Cardiac septum (tissue), 1 donor: ENCODE measurements at places on chromosomes 12 and 14.
A peak's percentile ranks its signal among the peaks of the same experiment; 100 is the strongest.

DNA sequence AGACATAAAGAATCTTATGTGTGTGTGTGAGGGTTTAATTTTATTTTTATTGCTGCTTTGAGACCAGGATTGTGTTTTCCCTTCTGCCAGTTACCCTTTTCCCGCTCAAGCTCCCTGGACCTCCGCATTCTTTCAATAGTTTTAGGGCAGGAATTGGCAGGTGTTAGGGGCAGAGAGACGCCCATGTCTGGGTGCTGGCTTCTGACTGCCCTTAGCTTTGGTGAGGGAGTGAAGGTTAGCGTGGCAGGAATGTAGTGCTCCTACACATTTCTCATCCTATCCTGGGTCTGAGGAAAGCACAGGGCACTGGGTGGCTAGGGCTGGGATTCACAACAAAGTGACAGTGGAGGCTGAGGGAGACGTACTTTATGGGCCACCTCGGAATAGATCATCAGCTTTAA lies 428.1 kb downstream of the ZFP36L1 start:
- no peak for DNase-seq

DNA sequence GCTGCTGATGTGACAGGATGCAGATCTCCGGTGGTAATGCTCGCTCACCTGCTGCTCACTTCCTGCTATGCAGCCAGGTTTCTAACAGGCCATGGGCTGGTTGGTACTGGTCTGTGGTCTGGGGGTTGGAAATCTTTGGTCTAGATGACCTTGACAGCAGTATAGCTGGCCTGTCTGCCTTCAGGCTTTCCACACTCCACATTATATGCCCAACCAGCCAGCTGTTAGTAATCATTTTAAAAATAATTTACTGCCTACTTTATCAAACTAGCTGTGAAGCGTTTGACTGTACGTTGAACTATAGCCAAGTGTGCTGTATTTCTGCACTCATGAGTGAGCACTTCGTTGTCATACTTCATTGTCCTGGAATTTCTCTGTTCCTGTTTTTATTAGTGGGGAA lies 424.0 kb upstream of the GARIN6 start:
- DNase-seq, result no peak

GRCh38 chr12:112907415-112908157 lies 824 bp downstream of the OAS1 start:
- no peak for DNase-seq

DNA sequence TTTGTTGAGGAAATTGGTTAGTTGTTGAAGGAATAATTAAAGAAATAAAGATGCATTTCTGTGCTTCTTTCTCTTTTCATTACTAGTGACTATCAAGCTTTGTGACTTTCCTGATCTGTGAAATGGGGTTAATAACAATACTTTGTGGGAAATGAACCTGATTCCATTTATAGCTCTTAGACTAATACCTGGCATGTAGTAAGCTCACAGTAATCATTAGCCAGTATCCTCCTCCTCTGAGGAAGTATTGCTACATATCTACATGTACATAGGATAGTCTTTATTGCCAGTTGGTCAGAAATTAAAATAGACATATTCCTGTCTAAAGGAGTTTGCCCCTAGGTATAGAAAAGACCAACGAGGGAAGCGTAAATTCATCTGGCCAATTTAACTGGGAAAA lies 1.8 kb upstream of the CCDC198 start:
- no peak for DNase-seq

DNA sequence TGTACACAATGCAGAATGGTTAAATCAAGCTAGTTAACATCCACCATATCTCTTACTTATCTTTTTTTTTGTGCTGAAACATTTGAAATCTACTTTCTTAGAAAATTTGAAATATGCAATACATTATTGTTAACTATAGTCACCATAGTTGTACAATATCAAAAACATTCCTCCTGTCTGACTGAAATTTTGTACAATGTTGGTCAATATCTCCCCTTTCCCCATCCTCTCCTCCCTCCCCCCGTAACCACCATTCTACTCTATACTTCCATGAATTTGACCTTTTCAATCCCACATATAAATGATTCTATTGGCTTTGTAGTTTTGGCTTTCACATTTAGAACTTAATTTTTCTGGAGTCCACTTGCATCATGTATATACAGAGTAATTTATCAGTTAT lies 63.5 kb upstream of the DCD start:
- DNase-seq, result no peak

GRCh38 chr12:51238037-51238509 lies 553 bp upstream of the DAZAP2 start:
- DNase-seq, result no peak

- no peak for DNase-seq
These were observed 369.2 kb downstream of the ZFP36L1 start for GRCh38 chr14:68423686-68424085.

GRCh38 chr14:93956514-93957332 lies 19.6 kb downstream of the ASB2 start:
- no peak for DNase-seq

DNA sequence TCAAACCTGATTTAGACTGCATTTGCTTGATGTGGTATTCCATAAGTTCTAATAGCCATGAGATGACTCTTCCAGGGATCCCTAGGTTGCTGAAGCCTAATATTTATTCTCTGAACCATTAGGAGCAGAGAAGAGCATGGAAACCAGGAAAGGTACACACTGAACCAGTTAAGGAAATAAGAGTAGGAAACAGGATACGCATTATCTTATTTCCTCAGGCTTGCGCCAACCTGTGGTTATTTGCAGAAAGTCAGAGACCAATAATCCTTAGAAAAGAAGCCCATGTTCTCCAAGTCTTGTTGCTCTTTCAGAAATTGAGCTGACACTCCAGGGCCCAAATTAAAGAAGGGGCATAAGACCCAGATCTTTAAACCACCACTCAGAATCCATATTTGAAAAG lies 41.8 kb upstream of the SMUG1 start:
- no peak for DNase-seq

GRCh38 chr14:39446131-39446744 lies 14.0 kb upstream of the FBXO33 start:
- no peak for DNase-seq

DNA sequence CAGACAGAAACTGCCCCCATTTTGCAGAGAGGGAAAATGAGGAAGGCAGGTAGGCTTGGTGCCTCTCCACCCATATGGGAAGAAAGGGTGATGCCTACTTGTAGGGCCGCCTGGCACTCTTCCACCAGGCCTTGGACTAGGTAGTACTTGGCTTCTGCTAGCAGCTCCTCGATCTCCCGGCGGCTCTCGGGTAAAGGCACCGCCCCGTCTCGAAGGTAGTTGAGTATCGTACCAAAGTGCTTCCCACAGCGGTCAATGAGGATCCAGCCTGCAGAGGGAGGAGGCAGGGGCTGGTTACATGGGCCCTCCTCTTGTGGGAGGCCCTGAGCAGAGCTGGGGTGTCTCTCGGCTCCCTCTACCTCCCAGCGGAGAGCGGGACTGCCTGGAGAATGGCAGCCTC lies 16.6 kb downstream of the KCTD10 start:
- DNase-seq, result no peak

- no peak for DNase-seq
These were observed 9.1 kb downstream of the FIGNL2 start for GRCh38 chr12:51839310-51839947.

- DNase-seq, result no peak
These were observed 13.5 kb downstream of the ETFRF1 start for GRCh38 chr12:25208554-25208953.

GRCh38 chr12:130954544-130954831 lies 781 bp downstream of the ADGRD1 start:
- DNase-seq, result no peak

DNA sequence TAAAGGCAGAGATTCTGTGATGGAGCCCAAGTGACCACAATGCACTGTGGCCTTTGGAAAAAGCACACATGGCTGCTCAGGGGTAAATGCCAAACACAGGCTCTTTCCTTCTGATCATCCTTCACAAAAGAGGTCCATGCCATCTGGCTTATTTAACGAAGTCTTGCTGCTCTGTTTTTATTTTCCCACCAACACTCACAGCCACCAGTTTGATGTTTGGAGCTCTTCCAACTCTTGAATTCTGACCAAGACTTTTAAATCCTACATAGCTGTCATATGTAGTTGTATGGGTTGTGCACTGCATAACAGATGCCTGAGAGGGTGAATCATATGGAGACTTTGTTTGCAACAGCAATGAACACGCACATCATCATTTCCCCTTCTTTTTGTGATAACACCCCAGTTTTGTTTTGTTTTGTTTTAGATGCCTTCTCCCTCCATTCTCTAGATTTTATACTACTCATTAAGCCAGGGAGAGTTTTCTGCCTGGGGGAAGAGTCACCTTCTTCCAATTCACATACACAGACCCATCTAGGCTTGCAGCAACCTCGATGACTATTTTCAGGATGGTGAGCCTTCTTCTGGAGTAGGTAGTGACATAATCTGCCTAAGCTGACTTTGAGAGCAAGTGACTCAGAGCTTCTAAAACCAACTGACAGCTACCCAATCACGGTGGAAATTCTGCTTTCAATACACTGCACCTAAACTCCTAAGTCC lies 145.2 kb upstream of the WSCD2 start:
- no peak for DNase-seq

DNA sequence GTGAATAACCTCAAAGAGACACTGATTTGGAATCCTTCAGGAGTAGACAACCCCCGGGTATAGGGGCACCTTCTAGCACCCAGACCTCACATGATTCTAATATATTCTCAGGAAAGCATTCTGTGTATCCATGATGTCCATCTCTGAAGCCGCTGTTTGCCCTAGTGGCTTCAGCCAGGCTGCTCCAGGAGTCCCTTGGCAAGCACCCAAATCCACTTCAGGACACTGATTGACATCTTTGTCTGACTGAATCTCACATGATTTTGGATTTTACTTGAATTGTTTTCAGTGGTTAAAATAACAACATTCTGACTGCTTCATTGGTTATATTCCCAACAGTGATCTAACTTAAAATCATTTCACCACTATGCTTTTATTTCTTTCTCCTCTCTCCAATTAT lies 390.5 kb upstream of the CLEC14A start:
- no peak for DNase-seq

DNA sequence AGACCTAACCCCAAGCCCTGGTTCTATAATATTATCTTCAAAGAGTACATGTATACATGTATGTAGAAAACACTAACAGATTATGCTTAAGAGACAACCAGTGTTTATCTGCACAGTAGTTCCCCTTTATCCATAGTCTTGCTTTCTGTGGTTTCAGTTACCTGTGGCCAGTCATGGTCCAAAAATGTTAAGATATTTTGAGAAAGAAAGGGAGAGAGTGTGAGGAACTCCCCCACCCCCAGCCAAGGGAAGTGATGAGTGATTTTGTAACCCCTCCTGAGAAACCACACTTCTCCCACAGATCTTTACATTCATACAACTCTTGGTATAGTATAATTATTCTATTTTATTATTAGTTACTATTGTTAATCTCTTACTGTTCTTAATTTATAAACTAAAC lies 77.3 kb upstream of the CNTN1 start:
- no peak for DNase-seq

- DNase-seq, result no peak
These were observed at the start of gene DGKA for GRCh38 chr12:55930771-55931316. DGKA (plus strand) TSS chr12:55931162; CDS start chr12:55936504, 5,342 bp downstream.

DNA sequence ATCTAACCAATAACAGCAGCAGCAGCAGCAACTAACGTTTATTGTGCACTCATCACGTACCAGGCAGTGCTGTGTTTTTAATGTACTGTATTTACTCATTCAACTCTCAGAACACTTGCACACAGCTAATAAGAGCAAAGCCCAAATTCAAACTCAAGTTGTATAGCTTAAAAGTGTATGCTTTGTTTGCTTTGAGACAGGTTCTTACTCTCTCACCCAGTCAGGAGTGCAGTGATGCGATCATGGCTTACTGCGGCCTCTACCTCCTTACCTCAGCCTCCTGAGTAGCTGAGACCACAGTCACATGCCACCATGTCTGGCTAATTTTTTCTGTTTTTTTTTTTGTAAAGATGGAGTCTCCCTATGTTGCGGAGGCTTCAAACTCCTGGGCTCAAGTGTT lies 105.4 kb downstream of the PAPLN start:
- no peak for DNase-seq

- DNase-seq, result no peak
These were observed 45.8 kb upstream of the ATP23 start for GRCh38 chr12:57895389-57896114.

DNA sequence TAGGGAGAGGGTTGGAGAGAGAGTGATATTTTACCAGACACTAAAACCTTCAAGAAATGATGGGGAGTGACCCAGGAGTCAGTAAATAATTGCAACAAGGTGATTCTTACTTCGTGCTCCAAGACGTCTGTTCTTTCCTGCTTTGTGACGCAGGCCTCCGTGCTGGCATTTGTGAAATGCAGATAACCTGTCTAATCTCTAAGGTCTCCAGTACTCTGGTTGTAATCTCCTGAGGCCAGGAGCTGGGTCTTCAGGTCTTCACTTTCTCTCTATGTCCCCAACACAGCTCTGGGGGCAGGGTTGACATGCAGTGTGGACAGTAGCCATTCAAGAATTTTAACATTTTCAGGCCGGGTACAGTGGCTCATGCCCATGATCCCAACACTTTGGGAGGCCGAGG lies 53.1 kb downstream of the CD9 start:
- DNase-seq, result no peak

- no peak for DNase-seq
These were observed 3.1 kb downstream of the MAP3K12 start for GRCh38 chr12:53495903-53496751.

- no peak for DNase-seq
These were observed 14.7 kb downstream of the SUSD6 start for GRCh38 chr14:69626132-69626500.

- no peak for DNase-seq
These were observed 122.0 kb downstream of the TMEM117 start for GRCh38 chr12:43957732-43958372.

- DNase-seq, result no peak
These were observed 198.4 kb upstream of the FOXN3 start for GRCh38 chr14:89615421-89615820.

GRCh38 chr12:31006416-31007152 lies 67.1 kb upstream of the DDX11 start:
- peak; percentile 70 for DNase-seq

DNA sequence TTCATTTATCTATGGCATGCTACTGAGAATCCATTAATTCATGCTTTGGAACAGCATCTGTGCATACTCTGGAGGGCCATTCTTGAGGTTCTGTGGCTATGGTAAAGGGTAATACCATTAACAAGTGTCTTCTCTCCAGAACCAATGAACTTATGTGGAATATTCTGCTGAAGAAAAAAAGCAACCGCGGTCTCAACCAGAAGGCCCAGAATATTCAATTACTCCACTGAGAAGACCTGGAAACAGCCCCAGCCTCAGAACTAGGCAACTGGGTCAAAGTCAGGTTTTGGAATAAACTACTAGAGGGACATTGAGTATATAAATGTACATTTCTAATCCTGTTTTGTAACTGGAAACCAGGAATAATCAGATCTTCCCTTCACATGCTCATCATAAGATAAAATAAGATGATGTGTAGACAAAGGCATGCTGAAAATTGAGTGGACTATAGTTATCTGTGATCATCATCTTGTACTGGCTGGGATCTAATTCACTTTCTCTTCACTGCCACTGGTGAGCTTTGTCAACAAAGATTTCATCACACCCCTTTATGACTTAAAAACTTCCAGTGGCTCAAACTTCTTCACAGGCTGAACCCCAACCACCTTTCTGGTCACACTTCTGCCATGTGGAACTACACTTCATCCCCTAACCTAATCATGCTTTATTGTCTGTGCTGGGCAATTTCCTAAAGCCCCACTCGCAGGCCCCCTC lies 6.0 kb downstream of the SPTB start:
- DNase-seq, result no peak

GRCh38 chr14:91453744-91454143 lies 36.1 kb upstream of the CCDC88C start:
- DNase-seq, result no peak
